Panc1 (cell line): ENCODE measurements at places on chromosomes 11 and 22. TPM values are rescaled to one million over a fixed set of nuclear protein-coding genes. Genes with fewer than 3 reads are reported as not detected.

Gene HOATZ
- not detected for total RNA-seq

Gene KRTAP5-11
- not detected for total RNA-seq

Gene OR2AG1
- not detected for total RNA-seq

Gene CNGA4
- total RNA-seq = 0.62 TPM

Gene GGT5
- 3.6 TPM for total RNA-seq

Gene GPHA2
- not detected for total RNA-seq

Gene KLHDC7B
- total RNA-seq = 1.8 TPM

Gene LSP1
- 0.90 TPM for total RNA-seq

Gene MAPK8IP2
- 38.4 TPM for total RNA-seq

Gene TMPRSS6
- not detected for total RNA-seq

Gene MUC6
- total RNA-seq = 0.49 TPM

Gene VSIG2
- total RNA-seq = not detected

Gene RIMBP3B
- total RNA-seq = 0.54 TPM

Gene RELA
- total RNA-seq = 141 TPM

Gene C22orf42
- not detected for total RNA-seq

Gene CST6
- 0.23 TPM for total RNA-seq

Gene CRYBB3
- total RNA-seq = 0.67 TPM

Gene SCARF2
- 3.2 TPM for total RNA-seq

Gene FGF19
- total RNA-seq = not detected

Gene TBX10
- total RNA-seq = not detected

Gene APOBEC3B
- total RNA-seq = 15.6 TPM

Gene TMEM121B
- total RNA-seq = 0.44 TPM

Gene KRTAP5-10
- total RNA-seq = not detected
